ENCODE measurements at places on chromosomes 6 and 20.

DNA sequence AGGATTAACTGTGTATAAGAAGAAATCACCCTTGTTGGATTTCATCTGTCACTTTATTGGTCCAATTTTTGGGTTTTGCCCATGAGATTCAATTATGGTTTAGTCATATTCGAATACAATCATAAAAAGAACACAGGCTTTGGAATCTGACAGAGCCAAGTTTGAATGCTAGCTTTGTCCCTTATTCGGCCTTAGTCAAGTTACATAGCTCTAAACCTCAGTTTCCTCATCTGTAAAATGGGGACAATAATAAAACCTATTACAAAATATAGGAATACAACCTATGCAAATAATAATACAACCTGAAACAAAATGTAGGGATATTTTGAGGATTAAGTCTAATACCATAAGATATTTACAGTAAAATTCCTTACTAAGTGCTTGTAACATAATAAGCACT is 57.7 kb downstream of the PRPH2 start:
- DNase-seq, result no peak

DNA sequence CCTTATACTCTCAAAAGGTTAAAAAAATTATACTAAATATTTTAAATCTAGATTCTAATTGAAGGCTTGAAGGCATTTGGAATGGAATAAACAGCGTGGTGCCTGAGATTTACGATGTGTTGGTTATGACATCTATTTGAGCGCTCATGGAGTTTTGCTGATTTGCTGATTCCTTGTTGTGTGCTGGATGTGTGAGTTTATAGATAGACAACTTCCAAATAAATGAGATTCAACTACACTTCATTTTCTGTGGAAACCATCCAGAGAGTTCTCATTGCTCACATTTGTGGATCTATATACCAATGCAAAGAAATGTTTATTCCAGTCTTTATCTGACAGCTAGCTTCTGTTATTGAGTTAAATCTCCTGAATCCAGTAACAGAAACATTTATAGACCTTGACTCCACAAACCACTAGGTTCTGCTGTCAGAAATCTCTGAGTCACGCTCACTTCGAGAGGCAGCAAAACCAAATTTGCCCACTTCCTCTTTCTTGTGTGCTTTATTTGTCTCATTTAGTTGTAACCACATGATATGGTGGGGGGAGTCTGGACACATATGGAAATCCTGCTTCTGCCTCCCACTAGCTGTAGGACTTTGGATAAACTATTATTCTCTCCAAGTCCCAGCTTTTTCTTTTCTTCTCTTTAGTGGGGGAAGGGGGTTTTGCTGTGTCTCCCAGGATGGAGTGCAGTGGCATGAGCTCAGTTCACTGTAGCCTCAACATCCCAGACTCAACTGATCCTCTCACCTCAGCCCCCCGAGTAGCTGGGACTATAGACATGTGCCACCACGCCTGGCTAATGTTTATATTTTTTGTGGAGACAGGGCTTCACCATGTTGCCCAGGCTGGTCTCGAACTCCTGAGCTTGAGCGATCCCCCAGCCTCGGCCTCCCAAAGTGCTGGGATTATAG is 54.5 kb downstream of the IPCEF1 start:
- no peak for DNase-seq

GRCh38 chr6:117711369-117711768 is 36.1 kb downstream of the NUS1 start:
- DNase-seq, result no peak

GRCh38 chr6:139239064-139239463 is 52.7 kb downstream of the TXLNB start:
- no peak for DNase-seq

- peak; percentile 54 for DNase-seq
Measured at GRCh38 chr20:51400051-51400926, 142.2 kb downstream of the NFATC2 start.

DNA sequence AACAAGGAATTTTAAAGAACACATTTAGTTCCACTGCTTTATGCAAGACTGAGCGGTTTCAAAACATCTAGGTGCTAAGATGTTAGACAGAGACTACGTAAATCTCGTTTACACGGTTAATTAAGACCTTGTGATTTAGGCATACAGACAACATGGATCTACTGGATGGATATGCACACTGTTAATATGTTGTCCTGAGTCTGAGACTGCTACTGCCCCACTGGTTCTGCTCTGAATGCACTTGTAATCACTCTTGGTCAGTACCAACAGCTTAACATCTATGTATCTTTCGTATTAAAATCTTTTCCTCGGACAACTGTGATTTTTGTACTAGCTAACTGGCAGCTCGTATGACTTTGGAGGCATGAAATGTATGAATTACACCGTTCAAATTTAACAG is 3.1 kb downstream of the MAN1A1 start:
- DNase-seq, result no peak
